ENCODE measurements at places on chromosomes 12 and 14.
A peak's percentile ranks its signal among the peaks of the same experiment; 100 is the strongest.

- DNase-seq, result no peak
Measured at GRCh38 chr12:19185262-19185929, 55.9 kb downstream of the PLEKHA5 start.

GRCh38 chr12:30692470-30692869 is 3.2 kb downstream of the IPO8 start:
- DNase-seq, result peak; percentile 34

DNA sequence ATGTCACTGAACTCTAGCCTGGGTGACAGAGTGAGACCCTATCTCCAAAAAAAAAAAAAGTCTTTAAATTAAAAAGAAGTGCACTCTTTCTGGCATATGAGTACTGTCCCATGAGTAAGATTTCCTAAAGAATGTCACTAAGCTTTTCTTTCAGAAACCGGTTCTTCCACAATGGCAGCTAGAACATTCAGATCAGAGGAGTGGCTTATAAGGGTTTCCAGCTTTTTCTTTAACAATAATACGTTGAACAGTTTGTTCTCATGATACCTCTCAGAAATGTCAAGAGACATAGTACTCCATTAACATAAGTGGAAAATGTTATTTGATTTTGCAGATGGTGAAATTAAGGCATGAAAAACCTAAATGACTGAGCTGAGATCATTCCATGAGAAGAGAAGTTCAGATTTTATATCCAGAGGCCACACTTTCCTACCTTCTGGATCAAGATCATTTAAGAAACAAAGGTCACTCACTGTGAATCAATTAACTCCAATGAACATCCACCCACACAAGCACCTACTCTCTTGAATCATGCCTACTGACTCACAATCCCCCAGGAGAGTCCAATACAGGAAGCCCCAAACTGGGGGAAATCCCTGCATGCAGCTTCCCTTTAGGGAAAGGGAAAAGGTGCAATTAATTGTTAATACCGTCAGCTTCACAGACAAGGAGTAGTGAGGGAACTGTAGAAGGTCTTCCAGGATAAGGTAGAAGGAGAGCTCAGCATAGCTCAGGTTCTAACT is 86.9 kb downstream of the SPTSSA start:
- no peak for DNase-seq

GRCh38 chr12:108804271-108804953 is 53.0 kb downstream of the SSH1 start:
- DNase-seq, result peak; percentile 89

DNA sequence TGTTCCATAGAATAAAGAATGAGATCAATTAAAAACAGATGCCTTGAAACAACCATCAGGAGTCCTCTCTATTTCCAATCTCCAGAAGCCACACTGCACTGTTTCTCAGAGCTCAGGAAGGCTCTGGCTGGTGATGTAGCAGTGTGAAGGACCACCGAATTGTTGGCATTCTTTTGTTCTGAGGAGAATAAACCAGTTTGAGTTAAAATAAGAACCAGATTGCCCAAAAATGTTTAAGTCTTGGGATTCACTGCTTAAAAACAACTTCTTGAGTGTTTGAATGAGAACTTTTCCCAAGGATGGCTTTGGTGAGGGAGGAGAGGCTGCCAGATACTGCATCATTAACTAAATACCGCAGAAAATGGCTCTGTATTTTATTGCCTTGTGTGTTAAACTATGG is 341.2 kb downstream of the C12orf75 start:
- DNase-seq, result peak; percentile 96

- DNase-seq, result no peak
Measured at GRCh38 chr12:86257134-86257533, 943 bp upstream of the MGAT4C start.

- no peak for DNase-seq
Measured at GRCh38 chr14:30385925-30386324, 173.0 kb upstream of the G2E3 start.

- no peak for DNase-seq
Measured at GRCh38 chr14:35979531-35979930, 153.4 kb downstream of the BRMS1L start.

- DNase-seq, result peak; percentile 79
Measured at GRCh38 chr14:89240414-89240813, 176.6 kb downstream of the FOXN3 start.

GRCh38 chr12:123519141-123520001 is 14.1 kb downstream of the RILPL1 start:
- DNase-seq, result peak; percentile 80
